ENCODE measurements at places on chromosomes 4 and X.

DNA sequence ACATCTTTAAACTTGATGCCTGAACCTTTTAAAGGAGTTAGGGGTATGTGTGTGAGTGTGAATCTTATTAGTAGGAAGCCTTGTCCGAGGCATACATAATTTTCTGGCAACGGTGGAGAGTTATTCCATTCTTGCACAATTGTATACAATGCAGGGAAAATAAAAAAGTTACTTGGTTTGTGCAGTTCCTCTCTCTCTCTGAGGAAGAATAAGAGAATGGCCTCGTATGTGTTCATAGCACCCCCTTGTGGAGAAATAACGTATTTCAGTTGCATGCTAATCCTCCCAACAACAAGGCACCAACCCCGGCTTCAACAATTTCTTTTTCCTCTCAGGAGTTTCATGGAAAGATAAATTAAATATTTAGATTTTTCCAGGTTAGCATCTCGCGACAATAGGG is 33.7 kb upstream of the FGF13 start:
- DNase-seq, result no peak

- DNase-seq, result no peak
Observed at GRCh38 chr4:165118256-165118909, 5.7 kb upstream of the TMEM192 start.

GRCh38 chrX:21723084-21723483 is 34.8 kb downstream of the SMPX start:
- no peak for DNase-seq

- no peak for DNase-seq
Observed at GRCh38 chr4:99090481-99091215, 2.1 kb upstream of the ADH5 start.

DNA sequence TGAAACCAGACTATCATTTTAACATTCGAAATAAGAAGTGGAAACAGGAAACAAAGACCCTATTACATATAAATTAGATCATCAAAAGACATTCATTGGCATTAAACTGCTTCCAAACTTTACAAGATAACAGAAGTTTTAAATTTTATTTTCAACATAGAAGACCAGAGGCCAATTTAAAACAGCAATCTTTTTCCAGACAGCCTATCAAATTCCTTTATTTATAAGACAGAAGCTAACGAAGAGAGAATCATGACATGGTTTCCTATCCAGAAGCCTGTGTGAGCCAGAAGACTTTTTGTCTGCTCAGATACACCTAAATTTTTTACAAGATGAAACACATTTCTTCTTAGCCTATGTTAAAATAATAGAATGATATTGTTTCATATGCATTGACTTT is 291.9 kb downstream of the PPP3CA start:
- no peak for DNase-seq

Data from stimulated activated CD8-positive, alpha-beta memory T cell treated with anti-CD3 and anti-CD28 coated beads, Interleukin-7, amount 100 ng/mL, for 1 hour (primary cell).